ENCODE measurements at places on chromosomes 16 and 17.

GRCh38 chr17:81314398-81315081, 19.4 kb upstream of the SLC38A10 start:
- no peak overlapping the region for H3K4me3 ChIP-seq
- H3K27me3 ChIP-seq: no peaks in the 10 kb centered on the region
- no peaks in the 10 kb centered on the region for H3K36me3 ChIP-seq
- no peak for DNase-seq
- H3K27ac ChIP-seq: no peak overlapping the region

DNA sequence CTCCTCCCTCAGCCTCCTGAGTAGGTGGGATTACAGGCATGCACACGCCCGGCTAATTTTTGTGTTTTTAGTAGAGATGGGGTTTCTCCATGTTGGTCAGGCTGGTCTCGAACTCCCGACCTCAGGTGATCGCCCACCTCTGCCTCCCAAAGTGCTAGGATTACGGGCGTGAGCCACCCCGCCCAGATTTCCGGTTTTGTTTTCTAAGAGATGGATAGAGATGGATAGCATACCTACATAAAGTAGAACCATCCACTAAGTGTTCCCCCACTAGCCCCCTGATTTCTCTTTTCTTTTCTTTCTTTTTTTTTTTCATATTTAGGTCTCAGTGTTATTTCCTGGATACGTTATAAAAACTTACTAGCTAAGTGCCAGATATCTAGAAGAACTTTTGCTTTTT, 2.0 kb downstream of the WSB1 start:
- no peaks in the 10 kb centered on the region for H3K27me3 ChIP-seq
- H3K36me3 ChIP-seq: no peaks in the 10 kb centered on the region
- no peak overlapping the region for H3K4me3 ChIP-seq
- no peak overlapping the region for H3K27ac ChIP-seq

DNA sequence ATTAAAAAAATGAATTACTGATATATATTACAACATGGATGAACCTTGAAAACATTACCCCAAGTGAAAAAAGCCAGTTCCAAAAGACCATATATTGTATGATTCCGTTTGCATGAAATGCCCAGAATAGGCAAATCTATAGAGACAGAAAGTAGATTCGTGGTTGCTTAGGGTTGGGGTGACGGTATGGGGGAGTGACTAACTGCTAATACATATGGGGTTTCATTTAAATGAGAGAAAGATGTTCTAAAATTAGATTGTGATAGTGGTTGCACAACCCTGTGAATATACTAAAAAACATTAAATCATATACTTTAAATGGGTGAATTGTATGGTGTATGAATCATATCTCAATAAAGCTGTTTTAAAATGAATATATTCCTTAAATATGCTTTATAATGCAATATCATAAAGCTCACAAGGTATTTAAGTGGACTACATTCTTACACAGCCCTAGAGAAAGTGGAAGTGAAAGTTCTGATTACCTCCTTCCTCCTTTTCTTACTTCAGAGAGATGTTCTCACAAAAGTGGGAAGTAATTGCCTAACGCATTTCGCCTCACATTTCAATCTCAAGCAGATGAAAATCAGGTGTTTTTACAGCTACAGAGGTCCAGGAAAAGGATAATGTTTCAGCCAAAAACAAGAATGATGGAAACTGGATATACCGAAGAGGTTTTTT, 142.7 kb upstream of the GNAO1 start:
- DNase-seq: no peak
- no peak overlapping the region for H3K27ac ChIP-seq
- H3K36me3 ChIP-seq: no peaks in the 10 kb centered on the region
- no peaks in the 10 kb centered on the region for H3K27me3 ChIP-seq

DNA sequence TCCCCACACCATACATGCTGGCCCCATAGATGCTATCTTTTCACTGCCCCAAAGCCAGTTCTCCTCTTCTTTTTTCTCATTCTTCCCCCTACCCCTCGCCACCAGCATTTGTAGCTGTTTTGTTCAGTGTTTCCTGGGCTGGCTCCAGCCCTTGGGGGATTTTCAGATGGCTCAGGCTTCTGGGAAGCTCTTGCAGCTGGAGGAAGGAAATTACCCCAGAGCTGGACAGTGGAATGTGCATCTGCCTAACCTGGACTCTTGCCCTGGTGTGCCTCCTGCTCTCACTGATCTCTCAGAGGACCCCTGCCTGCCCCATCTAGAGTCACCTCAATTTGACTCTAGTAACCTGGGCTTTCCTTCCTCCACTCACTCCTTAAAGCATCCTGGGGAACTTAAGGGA, 82.8 kb downstream of the MYH13 start:
- H3K4me3 ChIP-seq: no peak overlapping the region
- H3K27me3 ChIP-seq: no peaks in the 10 kb centered on the region
- H3K27ac ChIP-seq: no peak overlapping the region
- H3K36me3 ChIP-seq: no peaks in the 10 kb centered on the region
- no peaks in the 10 kb centered on the region for H3K4me1 ChIP-seq

DNA sequence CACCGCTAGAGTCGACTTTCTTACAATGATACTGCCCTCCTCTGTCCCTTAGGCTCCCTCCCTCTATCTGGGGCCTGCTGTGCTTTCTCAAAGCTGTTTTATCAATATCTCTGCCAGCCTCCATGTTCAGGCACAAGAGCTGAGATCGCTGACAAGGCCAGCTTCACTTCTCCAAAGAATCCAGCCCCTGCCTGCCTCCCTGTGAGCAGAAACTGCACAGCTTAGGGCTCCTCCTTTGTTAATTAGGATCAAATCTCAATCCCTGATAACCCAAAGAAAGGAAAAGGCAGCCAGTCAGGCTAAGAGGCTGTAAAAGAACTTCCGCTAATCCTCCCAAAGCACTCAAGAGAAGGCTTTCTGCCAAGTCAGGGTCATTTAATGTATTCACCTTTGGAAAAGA, 616.0 kb upstream of the CDH11 start:
- H3K36me3 ChIP-seq: no peaks in the 10 kb centered on the region
- H3K4me1 ChIP-seq: no peaks in the 10 kb centered on the region
- peak; percentile 67 for DNase-seq
- no peaks in the 10 kb centered on the region for H3K27me3 ChIP-seq

- DNase-seq: peak; percentile 49
- no peaks in the 10 kb centered on the region for H3K36me3 ChIP-seq
- H3K27me3 ChIP-seq: no peaks in the 10 kb centered on the region
- H3K27ac ChIP-seq: no peak overlapping the region
Measured at GRCh38 chr16:29898135-29898803, 1.1 kb downstream of the SEZ6L2 start.

GRCh38 chr16:81216706-81217105, 21.8 kb upstream of the BCO1 start:
- no peak overlapping the region for H3K27ac ChIP-seq
- DNase-seq: no peak
- H3K36me3 ChIP-seq: no peaks in the 10 kb centered on the region
- H3K27me3 ChIP-seq: no peaks in the 10 kb centered on the region
- no peaks in the 10 kb centered on the region for H3K4me1 ChIP-seq
- H3K4me3 ChIP-seq: no peak overlapping the region

DNA sequence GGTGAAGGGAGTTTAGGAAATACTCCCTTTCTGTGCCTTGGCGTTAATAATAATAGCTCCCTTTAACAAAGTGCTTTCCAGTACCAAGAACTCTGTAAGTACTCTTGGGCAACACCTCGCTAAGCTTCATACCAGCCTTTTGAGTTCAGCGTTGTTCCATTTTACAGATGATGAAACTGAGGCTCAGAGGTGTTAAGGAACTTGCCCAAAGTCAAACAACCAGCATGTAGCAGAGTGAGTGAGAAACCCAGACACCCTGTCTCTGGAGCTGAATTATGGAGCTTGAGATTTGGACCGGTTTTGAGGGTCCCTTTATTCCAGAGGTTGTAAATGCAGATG, 607 bp downstream of the KATNIP start:
- no peaks in the 10 kb centered on the region for H3K4me1 ChIP-seq

GRCh38 chr16:85724936-85725335, 26.0 kb downstream of the C16orf74 start:
- no peaks in the 10 kb centered on the region for H3K36me3 ChIP-seq
- H3K4me1 ChIP-seq: no peaks in the 10 kb centered on the region

GRCh38 chr17:68198931-68199836, 48.7 kb upstream of the AMZ2 start:
- H3K36me3 ChIP-seq: no peaks in the 10 kb centered on the region
- peak; percentile 42 for DNase-seq
- peaks cover 42% of the 10 kb centered on the region for H3K27me3 ChIP-seq
- H3K4me1 ChIP-seq: no peaks in the 10 kb centered on the region

GRCh38 chr16:717450-718245, 2.7 kb downstream of the METRN start:
- peaks cover 7% of the 10 kb centered on the region for H3K27me3 ChIP-seq
- H3K4me1 ChIP-seq: peaks cover 4% of the 10 kb centered on the region
- H3K36me3 ChIP-seq: no peaks in the 10 kb centered on the region
- H3K4me3 ChIP-seq: no peak overlapping the region
- no peak for DNase-seq

DNA sequence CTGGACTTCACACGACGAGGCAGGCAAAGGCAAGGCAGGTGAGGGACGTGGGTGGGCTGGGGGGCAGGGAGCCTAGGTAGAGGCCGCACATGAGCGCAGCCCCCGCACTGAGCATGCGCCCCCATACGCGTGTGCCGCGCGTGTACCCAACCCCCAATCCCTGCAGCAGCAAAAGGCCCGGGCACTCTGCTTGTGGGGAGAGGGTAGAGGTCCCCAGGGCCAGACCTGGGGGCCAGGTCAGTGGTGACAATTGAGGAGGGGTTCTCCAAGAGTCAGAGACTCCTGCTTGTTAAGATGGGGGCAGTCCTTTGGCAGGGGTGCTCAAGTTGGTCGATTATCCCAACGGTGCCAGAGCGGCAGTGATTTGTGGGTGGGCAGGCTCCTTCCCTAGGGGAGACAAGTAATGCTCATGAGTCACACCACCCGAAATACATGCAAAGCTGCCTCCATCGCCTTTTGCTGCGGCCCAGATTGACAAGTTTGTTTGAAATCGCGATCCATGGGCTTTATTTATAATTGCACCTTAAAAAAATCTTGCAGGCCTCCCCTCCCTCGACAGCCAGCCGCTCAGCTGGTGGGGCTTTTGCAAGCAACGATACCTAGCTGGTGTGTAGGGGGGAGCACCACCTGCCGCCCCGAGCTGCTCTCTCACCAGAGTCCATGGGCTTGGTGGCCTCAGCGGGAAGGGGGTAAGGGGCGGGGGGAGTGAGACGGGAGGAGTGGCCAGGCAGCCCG, 1.1 kb upstream of the GIT1 start:
- no peaks in the 10 kb centered on the region for H3K36me3 ChIP-seq
- DNase-seq: peak; percentile 65
- peaks cover 1% of the 10 kb centered on the region for H3K4me1 ChIP-seq
- H3K4me3 ChIP-seq: peak overlapping the region; percentile 80

GRCh38 chr17:15048933-15049794, 216.0 kb downstream of the PMP22 start:
- peak; percentile 74 for DNase-seq
- peaks cover 8% of the 10 kb centered on the region for H3K4me1 ChIP-seq
- H3K27ac ChIP-seq: peak overlapping the region; percentile 70
- H3K27me3 ChIP-seq: no peaks in the 10 kb centered on the region
- no peak overlapping the region for H3K4me3 ChIP-seq

DNA sequence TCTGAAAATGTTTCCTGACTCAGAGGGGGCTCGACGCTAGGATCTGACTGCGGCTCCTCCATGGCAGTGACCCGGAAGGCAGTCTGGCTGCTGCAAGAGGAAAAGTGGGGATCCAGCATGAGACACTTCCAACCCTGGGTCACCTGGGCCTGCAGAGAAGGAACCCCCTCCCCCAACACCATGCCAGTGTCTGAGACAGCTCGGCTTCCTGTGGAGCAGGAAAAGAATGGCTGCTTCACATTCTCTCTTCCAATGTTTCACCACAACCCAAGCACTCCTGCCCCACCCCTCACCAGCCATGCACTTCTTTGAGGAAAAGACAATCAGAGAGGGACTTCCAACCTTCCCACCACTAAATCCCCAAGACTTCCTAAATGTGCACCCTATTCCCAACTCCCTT, 10.8 kb downstream of the TP53 start:
- no peaks in the 10 kb centered on the region for H3K27me3 ChIP-seq
- H3K4me1 ChIP-seq: peaks cover 6% of the 10 kb centered on the region
- peak; percentile 80 for DNase-seq
- peaks cover 7% of the 10 kb centered on the region for H3K36me3 ChIP-seq

- H3K27me3 ChIP-seq: no peaks in the 10 kb centered on the region
- peaks cover 13% of the 10 kb centered on the region for H3K4me1 ChIP-seq
- no peaks in the 10 kb centered on the region for H3K36me3 ChIP-seq
- H3K27ac ChIP-seq: no peak overlapping the region
Measured at GRCh38 chr17:77281904-77282367, 141.2 kb downstream of the SEC14L1 start.

DNA sequence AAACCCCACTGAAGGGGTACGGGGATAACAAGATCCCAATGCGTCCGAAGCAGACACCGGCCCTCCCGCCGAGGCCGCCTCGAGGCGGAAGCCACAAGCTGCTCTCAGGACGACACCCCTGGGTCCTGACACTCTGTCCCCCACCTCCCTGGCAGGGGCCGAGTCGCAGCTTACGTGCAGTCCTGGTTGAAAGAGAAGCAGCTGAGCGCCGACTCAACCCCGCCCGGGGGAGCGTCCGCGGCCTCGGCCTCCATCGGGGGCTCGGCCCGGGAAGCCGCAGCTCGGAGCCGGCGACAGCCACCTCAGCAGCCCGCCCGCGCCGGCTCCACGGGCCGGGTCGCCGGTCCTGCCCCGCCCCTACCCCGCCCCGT, at the start of gene WIPI1:
Gene WIPI1, minus strand, starts transcription at position 329 of the 371 bp plus-strand sequence. Its CDS starts 75 bp downstream, at position 254.
- no peak within 1 kb of the TSS for H3K27ac ChIP-seq
- peaks cover 3% of the 10 kb centered on the region for H3K4me1 ChIP-seq
- peak within 1 kb of the TSS; percentile 44 for H3K4me3 ChIP-seq
- DNase-seq: no peak
- H3K36me3 ChIP-seq: no peaks in the 10 kb centered on the region
- H3K27me3 ChIP-seq: no peaks in the 10 kb centered on the region

DNA sequence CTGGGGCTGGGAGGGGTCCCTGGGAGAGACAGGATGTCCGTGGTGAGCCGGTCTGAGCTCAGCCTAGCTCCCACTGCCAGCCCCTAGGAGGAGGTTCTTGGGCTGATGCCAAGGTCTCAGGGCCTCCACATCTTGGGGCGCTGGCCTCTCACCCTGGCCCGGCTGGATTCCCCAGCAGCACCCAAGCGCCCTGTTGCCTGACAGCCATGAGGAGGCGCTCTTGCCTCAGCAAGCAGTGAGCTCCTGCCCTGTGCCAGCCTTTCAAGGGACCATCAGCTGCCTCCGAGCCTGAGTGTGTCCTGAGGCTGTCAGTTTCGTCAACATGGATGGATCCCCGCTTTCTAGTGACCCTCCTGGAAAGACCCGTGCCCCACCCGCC, 234.9 kb upstream of the CIBAR2 start:
- H3K27me3 ChIP-seq: no peaks in the 10 kb centered on the region
- H3K4me3 ChIP-seq: no peak overlapping the region
- no peaks in the 10 kb centered on the region for H3K4me1 ChIP-seq
- no peak overlapping the region for H3K27ac ChIP-seq

- H3K4me3 ChIP-seq: no peak overlapping the region
- no peaks in the 10 kb centered on the region for H3K36me3 ChIP-seq
- H3K27me3 ChIP-seq: no peaks in the 10 kb centered on the region
- H3K4me1 ChIP-seq: no peaks in the 10 kb centered on the region
- H3K27ac ChIP-seq: no peak overlapping the region
Measured at GRCh38 chr17:74186498-74186897, 17.0 kb upstream of the RPL38 start.

GRCh38 chr17:39556423-39556822, 51.3 kb downstream of the NEUROD2 start:
- no peak for DNase-seq
- H3K27me3 ChIP-seq: no peaks in the 10 kb centered on the region
- no peak overlapping the region for H3K4me3 ChIP-seq

GRCh38 chr17:1562176-1562643, 382 bp downstream of the PITPNA start:
- DNase-seq: no peak
- H3K27me3 ChIP-seq: no peaks in the 10 kb centered on the region
- H3K27ac ChIP-seq: peak overlapping the region; percentile 38
- peak overlapping the region; percentile 71 for H3K4me3 ChIP-seq
- no peaks in the 10 kb centered on the region for H3K36me3 ChIP-seq

Measured in mesendoderm (in vitro differentiated cells).